ENCODE measurements at places on chromosomes 7 and 10.

- DNase-seq = no peak
Observed at GRCh38 chr10:94223702-94224370, 138.9 kb downstream of the NOC3L start.

DNA sequence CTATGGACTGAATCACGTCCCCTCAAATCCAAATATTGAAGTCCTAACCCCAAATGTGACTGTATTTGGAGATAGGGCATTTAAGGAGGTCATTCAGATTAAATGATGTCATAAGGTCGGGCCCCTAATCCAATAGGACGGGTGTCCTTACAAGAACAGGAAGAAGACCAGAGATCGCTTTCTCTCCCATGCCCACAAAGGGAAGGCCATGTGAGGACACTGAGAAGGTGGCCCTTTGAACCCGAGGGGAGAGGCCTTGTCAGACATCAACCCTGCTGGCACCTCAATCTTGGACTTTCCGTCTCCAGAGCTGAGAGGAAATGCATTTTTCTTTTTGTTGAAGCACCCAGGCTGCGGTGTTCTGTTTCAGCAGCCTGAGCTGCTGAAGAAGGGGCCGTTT lies 72.3 kb upstream of the KLF6 start:
- DNase-seq = no peak

DNA sequence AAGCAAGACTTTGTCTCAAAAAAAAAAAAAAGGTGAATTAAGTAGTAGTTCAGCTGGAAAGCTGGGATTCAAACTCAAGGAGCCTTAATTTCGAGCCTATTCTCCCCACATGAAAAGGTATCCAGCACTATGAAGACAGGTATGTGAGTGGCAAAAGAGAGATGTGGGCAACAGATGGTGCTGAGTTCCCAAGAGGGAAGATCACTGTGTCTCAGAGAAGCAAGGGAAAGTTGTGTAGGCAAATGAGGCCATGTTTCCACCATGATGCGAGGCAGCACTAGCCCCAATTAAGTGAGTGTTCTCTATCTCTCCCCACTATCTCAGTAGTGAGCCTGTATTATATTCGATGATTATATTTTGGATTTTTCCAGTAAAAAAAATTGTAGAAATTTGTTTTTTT lies 19.8 kb upstream of the ST7 start:
- DNase-seq = no peak

DNA sequence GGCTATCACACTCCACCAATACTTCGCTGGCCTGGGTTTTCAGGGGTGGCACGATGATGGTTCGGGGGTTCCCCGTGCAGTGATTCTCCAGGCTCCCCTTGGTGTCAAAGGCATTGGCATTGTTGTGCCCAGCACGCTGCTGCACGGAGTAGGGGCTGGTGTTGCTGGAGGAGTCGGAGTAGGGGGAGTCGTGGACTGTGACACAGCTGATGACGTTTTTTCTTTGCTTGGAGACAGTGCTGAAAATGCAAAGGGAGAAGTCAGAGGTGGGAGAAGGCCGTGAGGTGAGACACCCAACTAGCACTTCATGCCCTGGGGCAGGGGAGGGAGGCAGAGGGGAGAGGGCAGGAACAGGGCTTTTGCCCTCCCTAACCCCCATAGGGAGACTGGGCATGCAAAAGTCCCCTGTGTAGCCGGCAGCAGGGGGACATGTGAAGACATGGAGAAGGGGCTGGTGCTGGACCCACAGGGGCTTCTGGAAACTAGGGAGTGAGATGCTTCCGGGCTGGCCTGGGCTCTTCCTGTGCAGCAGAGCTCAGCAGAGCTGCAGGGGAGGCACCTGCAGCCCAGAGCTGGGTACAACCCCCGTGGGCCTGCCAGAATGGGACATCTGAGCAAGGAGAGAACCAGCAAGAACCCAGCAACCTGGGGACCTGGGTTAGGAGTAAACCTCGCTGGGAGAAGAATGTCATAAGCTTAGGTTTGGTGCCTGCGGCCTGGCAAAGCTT lies 60.5 kb downstream of the CLEC2L start:
- DNase-seq = no peak

GRCh38 chr10:71463111-71463510 lies 66.4 kb downstream of the CDH23 start:
- no peak for DNase-seq

- no peak for DNase-seq
Observed at GRCh38 chr7:73907554-73908122, 46.7 kb downstream of the TMEM270 start.

- no peak for DNase-seq
Observed at GRCh38 chr7:50199824-50200223, 104.7 kb upstream of the IKZF1 start.

GRCh38 chr7:129864042-129864441 lies 88.7 kb downstream of the UBE2H start:
- no peak for DNase-seq

DNA sequence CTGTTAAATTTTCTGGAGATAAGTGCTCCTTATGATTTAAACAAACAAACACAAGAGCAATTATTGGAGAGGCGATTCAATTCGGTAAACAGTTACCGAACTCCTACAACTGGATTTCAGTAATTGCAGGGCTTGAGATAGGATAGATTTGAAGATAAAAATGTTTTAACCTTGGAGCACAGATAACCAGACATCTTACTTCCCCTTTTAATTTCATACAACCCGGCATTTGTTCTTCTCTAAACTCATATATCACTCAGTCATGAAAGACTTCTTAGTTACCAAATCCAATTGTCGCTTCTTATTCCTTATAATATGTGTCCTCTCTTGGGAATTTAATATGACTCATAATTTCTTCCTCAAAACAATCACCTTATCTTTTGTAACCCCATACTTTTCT lies 235.9 kb upstream of the CSTF2T start:
- DNase-seq = no peak

- DNase-seq = no peak
Observed at GRCh38 chr7:867001-867405, 9.4 kb upstream of the GET4 start.

GRCh38 chr10:128929767-128930166 lies 537.3 kb upstream of the MGMT start:
- no peak for DNase-seq

DNA sequence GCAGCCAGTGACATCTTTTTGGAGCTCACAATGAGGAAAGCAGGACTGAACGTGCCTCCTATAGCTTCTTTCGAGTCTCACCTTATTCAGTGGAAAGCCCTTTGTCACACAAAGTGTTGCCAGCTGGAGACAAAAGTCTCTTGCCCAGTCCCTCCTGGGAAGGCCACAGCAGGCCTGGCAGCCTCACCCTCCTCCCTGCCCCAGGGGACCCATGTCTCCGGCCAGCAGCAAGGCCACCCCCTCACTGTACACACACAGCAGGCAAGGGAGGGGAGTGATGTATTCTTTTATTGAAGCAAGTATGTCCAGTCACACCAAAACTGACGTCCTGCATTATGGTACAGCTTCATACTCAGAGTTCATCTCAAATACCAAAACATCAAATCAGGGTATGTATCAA lies 56.0 kb downstream of the CSGALNACT2 start:
- no peak for DNase-seq

DNA sequence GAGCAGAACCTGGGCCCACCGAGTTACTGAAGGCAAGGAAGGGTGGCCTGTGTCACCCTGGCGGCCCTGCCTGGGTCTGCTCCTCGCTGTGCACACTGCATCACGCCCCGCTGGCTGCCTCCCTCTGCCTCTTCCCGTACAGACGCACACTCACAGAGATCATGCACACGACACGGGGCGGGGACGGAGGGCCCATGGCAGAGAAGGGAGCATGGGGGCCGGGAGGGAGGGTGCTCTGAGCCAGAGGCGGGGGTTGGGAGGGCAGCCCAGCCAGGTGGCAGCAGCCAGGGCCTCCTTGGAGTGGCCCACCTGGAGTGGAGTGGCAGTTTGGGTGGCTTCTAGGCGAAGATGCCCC lies 16.6 kb downstream of the BUD23 start:
- no peak for DNase-seq

- DNase-seq = no peak
Observed at GRCh38 chr10:78291722-78292121, 258.1 kb downstream of the RPS24 start.

DNA sequence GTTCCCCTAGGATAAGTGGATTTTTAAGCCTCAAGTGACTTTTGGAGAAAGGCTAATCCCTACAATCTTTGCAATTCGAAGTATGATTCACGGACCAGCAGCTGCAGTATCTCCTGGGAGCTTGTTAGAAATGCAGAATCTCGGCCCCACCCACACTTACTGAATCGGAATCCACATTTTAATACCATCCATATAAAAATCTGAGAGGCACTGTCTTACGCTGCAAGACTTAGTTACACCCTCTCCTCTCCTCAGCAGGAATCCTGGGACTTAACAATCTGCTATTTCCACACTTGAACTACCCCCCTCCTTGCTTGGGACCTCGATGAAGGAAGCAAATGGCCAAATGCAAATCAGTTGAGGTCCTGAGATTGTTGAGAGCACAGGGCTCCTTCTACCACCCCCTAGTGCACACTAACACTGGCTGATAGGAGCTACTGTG lies 21.0 kb downstream of the ITPRIP start:
- no peak for DNase-seq

DNA sequence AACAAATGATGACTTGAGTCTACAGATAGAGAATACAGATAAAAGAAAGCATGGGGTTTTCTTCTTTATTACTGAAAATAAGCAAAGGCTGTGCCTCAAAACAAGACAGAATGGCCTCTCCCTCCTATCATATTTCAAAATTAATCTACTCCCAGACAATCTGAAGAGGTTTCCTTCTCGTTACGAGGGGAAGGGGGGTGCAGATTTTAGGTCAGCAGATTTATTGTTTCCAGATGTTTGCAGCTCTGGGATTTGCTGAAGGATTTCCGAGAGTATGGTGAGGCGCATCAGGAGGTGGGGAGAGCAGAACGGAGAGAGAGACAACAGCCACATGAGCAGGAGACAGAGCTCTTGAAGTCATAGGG lies 89.8 kb downstream of the KIAA1549 start:
- no peak for DNase-seq

DNA sequence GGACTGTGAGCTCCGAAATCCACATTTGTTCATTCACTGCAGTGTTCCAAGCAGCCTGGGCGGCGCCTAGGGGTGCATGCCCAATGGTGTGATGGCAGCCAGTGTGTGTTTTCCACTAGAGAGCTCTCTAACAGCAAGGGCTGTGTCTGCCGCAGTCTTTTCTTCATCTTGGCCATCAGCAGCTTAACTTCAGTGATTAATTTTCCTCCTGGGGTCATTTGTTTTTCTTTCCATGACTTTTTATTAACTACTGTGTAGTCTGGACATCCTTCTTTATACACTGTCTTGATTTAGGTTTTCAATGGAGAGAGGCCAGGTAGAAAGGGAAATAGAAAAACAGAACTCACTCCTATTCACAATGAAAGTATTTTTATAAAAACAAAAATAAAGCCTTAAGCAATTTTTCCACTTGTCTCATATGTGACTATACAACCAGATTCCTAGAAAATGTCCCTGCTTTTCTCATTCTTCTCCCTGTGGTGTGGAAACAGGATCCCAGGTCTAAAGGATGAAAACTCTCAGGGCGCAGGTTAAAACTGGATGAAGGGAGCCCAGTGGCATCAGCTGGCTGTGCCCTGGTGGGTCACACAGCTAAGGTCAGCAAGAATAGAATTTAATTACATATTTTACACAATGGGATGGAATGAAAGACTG lies 176.8 kb downstream of the PKD1L1 start:
- DNase-seq = no peak

- no peak for DNase-seq
Observed at GRCh38 chr10:82089327-82089726, 214.3 kb downstream of the NRG3 start.

GRCh38 chr7:479115-479947 lies 40.3 kb downstream of the PDGFA start:
- no peak for DNase-seq

DNA sequence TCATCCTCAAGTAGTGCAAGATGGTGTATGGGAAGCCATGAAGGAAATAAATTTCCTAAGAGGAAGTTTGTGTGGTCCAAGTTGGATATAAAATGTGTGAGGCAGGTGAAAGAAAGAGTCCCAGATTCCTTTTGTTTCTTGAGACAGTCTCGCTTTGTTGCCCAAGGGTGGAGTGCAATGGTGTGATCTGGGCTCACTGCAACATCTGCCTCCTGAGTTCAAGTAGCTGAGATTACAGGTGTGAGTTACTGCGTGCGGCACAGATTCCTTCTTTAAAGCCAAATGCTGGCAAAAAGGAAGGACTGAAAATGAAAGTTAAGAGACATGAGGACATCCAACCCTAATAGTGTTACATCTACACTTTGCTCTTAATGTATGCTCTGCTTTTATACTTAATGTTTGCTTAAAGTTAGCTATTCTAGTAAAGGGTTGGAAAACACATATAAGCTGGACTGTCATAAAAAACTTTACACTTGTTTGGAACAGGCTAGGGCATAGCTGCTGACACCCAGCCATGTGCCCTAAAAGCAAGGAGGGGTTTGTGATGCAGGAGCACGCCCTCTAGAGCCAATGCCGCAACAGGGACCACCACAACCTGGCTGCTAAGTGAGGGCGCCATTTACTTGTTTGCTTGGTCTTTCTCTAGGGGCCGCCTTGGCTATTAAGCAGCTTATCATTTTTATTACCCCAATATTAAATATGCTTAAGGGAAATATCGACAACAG lies 34.5 kb downstream of the CLEC2L start:
- no peak for DNase-seq
